ENCODE measurements at places on chromosomes 7 and 10.
A peak's percentile ranks its signal among the peaks of the same experiment; 100 is the strongest.

- DNase-seq, result peak; percentile 49
- peaks cover 6% of the 10 kb centered on the region for H3K4me1 ChIP-seq
- H3K36me3 ChIP-seq, result peaks cover 21% of the 10 kb centered on the region
- H3K4me3 ChIP-seq, result no peak overlapping the region
- H3K27me3 ChIP-seq, result no peaks in the 10 kb centered on the region
Measured at GRCh38 chr7:66152371-66153191, 37.9 kb downstream of the CRCP start.

DNA sequence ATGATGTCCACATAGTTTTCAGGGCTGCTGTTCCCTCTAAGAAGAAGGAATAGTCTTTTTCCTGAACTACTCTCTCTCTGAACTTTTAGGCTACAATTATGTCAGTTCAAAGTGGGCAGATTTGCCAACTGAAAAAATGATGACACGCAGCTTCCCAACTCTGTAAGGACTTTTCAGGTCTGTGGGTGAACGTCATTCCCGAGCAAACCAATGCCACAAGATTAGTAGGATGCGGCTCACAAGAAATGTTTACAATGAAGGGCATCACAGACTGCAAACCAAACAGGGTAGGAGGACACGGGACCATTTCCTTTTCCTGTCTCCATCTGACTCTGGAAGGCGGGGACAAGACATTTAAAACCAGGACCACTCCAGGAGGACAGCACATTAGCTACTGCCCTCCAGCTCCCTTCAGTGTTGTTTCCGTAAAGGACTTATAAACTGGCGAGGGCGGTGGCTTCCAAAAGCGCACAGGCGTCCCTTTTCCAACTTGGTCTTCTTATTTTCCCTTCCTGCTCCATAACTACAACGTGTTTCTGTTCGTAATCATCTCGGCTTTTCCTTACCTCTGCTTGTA, 539 bp upstream of the MKLN1 start:
- H3K36me3 ChIP-seq, result no peaks in the 10 kb centered on the region
- peaks cover 2% of the 10 kb centered on the region for H3K4me1 ChIP-seq
- no peak for DNase-seq
- H3K27me3 ChIP-seq, result no peaks in the 10 kb centered on the region

GRCh38 chr7:114085592-114086501, 167.0 kb upstream of the PPP1R3A start:
- H3K36me3 ChIP-seq, result no peaks in the 10 kb centered on the region
- DNase-seq, result no peak
- H3K27me3 ChIP-seq, result peaks cover 66% of the 10 kb centered on the region
- peaks cover 3% of the 10 kb centered on the region for H3K4me1 ChIP-seq
- no peak overlapping the region for H3K27ac ChIP-seq
- peak overlapping the region; percentile 71 for H3K4me3 ChIP-seq

DNA sequence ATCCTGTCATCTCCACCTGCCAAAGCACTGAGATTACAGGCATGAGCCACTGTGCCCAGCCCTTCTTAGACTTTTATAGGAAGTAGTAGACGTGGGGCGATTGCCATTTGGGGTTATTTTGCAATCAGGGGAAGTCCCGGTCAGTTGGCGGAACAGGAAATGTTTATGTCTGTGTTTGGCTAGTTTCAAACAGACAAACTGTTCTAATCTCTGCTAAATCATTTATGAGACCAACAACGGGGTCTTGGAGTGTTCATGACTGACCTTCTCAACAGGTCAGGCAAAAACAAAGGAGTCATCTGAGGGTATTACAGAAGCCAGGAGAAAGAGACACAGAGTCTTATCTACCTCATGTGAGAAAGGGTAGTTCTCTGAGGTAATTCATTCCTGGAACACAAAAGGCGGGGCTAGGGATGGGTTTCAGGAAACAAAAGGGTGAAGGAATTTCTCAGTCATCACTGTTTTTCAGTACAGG, 6.6 kb upstream of the TPK1 start:
- no peak overlapping the region for H3K4me3 ChIP-seq
- no peak for DNase-seq
- no peak overlapping the region for H3K27ac ChIP-seq
- H3K27me3 ChIP-seq, result no peaks in the 10 kb centered on the region
- H3K4me1 ChIP-seq, result peaks cover 2% of the 10 kb centered on the region
